ENCODE measurements at places on chromosomes 5 and 9.

DNA sequence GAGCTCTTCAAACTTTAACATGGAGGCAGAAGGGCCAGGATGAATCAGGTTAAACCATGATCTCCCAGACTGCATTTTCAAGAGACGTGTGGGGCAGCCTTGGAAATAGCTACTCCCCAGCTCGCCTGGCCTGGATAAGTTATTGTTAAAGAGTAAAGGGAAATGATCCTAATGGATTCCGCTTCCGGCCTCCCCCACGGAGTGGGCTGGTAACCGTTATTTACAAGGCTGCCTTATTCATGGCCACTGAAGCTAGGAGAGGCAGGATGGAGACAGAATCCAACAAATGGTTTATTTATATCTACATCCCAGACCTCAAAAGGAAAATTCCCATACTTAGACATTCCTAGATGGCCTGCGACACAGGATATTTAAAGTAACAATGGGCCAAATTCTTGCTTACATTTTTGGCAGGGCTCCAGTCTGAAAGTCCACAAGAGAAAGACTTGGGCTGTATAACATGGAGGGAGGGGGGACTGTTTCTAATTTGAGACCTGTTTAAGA is 27.9 kb downstream of the SPRY4 start:
- DNase-seq, result no peak

- DNase-seq, result no peak
Measured at GRCh38 chr5:56693220-56693579, 122.1 kb upstream of the MAP3K1 start.

DNA sequence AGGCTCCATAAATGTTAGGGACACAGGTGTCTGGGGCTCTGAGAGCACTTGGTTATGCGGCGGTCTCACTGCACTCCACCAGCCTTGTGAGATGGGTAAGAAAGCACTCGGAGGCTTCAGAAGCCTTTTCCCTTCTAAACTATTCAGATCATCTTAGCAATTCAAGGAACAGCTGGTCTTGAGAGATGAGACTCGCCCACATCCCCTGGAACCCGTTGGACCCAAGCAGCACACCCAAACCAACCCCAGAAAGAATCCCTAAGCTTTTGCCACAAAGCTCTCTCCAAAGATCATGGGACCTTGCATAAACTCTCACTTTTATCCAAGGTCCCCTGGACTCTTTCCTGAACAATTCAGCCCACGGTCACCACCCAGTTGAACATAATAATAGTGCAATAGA is 90.2 kb downstream of the RAPGEF1 start:
- no peak for DNase-seq

DNA sequence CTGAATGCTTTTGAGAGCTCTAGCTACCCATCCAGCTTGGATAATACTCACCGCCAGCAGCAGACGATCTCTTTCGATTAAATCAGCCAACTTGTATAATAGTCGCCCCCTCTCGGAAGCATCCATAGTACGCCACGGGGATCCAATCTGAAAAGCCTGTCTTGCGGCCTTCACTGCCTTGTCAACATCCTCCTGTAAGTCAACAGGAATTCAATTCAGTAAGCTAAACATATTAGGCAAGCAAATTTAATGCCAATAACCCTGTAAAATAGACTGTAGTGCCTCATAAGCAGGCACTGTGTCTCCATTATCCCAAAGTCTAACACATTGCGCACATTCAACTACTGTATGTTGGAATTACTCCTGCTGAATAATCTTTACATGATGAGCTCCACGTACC is 22.0 kb downstream of the ALDH1A1 start:
- DNase-seq, result no peak

- no peak for DNase-seq
Measured at GRCh38 chr9:109852556-109852955, 72.6 kb downstream of the PALM2AKAP2 start.

DNA sequence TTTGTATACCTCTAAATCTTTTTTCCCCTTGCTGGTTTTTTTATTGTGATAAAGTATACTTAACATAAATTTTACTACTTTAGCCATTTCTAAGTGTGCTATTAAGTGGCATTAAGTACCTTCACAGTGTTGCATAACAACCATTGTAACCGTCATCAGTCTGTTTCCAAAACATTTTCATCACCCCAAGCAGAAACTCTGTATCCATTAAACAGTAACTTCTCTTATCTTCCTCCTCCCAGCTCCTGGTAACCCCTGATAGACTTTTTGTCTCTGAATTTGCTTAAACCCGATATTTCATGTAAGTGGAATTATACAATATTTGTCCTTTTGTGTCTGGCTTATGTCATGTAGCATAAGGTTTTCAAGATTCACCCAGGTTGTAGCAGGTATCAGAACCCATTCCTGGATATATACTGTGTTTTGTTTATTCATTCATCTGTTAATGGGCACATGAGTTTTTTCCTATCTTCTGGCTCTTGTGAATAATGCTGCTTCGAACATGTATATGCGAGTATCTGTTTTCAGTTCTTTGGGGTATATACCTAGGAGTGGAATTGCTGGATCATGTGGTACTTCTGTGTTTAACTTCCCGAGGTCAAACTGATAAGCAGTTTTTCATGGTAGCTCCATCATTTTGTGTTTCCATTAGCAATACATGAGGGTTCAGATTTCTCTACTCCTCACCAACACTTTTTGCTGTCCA is 66.4 kb downstream of the EHMT1 start:
- DNase-seq, result no peak

- no peak for DNase-seq
Measured at GRCh38 chr5:116771466-116772151, 197.0 kb upstream of the SEMA6A start.

- no peak for DNase-seq
Measured at GRCh38 chr9:94031946-94032345, 52.3 kb upstream of the PTPDC1 start.

GRCh38 chr5:169711551-169712225 is 74.6 kb downstream of the DOCK2 start:
- no peak for DNase-seq

DNA sequence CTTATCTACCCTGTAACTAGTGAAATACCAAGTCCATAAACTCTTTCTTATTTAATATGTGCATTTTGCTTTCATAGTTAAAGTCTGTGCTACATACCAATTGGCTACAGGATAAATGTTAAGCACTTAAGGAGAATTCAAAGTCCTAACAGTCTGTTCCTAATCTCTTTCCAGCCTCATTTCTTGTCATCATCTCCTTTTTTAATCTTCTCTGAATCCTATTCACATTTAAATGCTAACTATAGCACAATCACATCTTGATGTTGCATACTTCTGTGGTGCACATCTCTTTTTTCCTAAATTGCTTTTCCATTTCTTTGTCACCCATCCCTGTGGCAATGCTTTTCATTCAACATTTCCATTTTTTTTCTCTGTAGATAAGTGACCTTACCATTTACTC is 996.1 kb upstream of the TYRP1 start:
- no peak for DNase-seq

DNA sequence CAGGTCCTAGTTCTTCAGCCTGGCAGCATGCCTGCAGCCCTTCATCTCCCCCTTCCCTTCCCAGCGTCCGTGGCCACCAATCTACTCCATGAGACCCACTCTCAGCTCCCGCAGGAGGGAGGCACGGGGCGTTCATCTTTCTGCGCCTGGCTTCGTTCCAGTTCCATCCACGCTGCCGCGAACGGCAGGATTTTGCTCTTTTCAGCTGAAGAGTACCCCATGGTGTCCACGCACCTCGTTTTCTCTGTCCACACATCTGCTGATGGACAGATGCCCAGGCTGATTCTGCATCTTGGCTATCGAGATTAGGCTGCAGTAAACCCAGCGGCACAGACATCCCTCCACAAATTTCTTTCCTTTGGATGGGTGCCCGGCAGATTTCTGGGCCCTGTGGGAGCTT is 30.5 kb upstream of the NKD2 start:
- DNase-seq, result no peak

DNA sequence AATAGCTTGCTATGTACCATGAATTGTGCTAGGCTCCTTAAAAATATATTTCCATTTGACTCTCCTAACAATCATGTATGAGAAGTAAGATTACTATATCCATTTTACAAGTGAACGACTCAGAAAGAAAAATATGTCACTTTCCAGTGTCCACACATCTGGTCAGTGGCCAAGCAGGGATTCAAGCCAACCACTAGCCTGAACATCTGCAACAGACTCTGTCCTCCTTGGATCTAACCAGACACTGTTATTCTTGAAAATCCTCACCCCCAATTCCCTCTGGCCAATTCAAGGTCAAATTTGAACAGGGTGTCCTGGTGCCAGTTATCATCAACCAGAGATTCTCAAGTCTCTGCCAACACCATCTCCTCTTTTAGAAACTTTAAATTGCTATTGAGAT is 344.1 kb upstream of the WWC1 start:
- DNase-seq, result no peak

DNA sequence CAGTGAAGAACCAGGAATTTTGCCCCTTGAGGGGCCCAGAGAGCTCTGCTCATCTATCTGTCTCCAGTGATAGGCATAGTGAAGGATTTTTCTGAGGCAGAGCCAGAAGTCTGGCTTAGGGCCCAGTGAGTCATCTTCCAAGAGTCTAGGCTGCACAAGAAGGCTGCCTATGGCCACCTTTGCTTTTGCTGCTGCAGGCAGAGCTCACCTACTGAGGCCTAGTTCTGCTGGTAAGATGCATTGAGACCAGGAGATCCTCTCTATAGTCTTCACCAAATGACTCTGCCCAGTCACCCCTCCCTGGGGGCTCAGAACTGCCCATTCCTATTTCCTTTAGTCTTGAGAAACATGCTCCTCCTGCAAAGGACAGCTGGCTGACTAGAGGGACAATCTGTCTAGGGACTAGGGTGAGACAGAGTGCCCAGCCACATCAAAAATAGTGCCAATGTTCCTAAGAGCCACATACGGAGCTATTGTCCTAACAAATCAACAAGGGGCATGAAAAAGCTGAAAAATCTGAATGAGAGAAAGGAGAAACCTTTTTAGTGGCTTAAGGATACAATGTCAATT is 40.3 kb upstream of the CDKN2AIPNL start:
- DNase-seq, result no peak

DNA sequence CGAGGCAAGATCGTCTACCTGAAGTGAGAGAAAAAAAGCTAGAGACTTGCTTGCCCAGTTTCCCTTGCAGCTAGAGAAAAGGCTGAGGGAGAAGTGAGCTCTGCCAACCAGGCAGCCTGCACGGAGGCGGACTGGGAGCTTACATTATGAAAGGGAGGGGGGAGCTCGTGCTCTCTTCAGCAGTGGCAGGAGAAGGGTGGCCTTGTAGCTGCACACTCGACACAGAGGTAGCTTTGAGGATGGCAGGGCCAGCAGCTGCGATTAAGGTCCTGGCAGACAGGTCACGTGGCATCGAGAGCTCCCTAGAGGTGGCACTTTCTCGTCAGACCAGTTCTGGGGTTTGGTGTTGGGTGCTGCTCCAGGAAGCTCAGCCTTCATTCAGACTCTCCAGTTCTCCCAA is 26.7 kb downstream of the APBA1 start:
- no peak for DNase-seq

- no peak for DNase-seq
Measured at GRCh38 chr9:68545033-68545705, 4.5 kb upstream of the TMEM252 start.

DNA sequence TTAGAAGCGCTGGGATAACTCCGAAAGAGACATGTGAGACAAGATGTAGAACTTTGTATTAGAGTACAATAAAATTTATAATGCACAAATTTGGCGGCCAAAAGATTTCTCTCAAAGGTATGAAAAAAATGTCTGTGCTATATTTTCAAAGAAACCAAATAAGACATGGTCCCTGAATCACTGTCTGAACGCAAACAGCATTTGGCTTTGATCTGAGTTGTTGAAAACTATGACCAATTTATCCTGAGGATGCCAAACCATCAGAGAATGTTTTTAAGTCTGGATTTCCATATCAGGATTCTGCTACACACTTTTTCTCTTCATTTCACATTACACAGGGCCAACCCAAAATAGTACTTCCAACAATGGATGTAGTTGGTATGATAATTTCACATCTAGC is 9.9 kb upstream of the GLIS3 start:
- DNase-seq, result no peak

DNA sequence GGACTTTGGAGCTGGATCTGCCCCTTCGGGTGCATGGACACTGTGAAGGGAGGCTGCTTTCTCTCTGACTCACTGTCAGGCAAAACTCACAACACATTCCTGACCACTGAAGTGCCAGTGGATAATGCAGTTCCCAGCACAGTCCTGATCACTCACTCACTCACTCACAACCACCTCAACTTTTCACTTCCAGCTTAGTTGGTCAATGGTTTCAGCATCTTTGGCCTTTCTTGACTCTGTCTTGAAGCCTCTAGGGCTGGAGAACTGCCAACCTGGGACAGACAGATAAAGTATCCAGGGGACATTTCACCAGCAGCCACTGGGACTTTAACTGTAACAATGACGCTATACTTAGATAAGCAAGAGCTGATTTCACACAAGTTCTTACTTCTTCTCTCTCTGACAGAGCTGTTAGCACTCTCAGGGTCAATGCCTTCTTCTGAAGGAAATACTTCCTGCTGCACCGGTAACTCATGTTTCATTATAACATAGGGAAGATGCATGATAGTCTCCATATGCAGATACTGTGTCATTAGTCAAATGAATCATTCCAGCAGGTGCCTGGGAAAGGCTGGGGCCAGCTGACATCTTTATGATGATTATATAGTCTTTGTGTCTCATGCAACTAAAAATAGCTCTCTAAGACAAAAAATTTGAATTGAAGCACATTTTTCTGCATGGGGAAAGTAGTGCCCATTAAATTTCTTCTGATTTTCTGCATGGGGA is 499.0 kb downstream of the SEMA5A start:
- DNase-seq, result no peak

GRCh38 chr9:106487266-106487665 is 375.7 kb upstream of the ZNF462 start:
- DNase-seq, result no peak

- DNase-seq, result no peak
Measured at GRCh38 chr5:79578876-79579275, 33.4 kb upstream of the TENT2 start.

GRCh38 chr5:100792781-100793180 is 110.3 kb downstream of the ST8SIA4 start:
- no peak for DNase-seq

GRCh38 chr5:14407746-14408175 is 173.8 kb upstream of the OTULINL start:
- no peak for DNase-seq

DNA sequence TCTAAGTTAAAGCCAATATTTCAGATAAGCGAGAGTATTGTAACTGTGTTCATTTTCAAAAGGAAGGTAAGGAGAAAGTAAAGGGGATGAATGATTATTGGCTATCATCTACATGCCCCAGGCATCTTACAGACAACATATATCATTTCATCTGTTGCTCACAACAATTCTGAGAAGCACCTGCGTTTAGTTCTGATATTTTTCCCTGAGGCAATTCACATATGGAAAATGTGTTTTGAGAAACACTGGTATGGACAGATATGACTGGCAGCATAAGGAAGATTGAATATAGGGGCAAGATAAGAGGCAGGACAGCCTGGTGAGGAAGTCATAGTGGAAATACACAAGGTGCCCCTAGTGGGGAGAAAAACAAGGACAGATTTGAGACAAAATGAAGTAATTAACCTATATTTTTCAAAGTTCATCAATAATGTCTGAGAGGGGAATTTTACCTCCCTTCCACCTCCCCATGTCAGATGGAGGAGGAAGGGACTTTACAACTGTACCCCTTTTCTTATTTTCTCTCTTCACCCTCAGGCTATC is 87.7 kb upstream of the TRIM32 start:
- no peak for DNase-seq

Data from neural crest cell (in vitro differentiated cells).